ENCODE measurements at places on chromosomes 6 and 20.
A peak's percentile ranks its signal among the peaks of the same experiment; 100 is the strongest.

DNA sequence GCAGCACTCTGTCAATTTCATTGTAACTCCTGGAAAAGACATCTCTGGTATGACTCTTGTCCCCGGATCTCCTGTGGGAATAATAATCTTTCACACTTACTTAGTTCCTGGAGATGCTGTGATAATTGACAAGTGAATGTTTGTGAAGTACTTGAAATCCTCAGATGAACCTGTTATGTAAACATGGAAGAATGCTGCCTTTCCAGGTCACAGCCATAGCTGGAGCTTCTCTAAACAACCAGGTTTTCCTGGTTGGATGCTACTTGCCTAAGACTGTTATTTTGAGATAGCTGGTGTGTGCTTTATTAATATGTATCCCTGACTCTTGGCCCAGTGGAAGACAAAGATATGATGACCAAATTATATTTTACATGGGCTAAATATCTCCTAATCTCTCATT, 228.6 kb downstream of the KCNQ5 start:
- DNase-seq = no peak

DNA sequence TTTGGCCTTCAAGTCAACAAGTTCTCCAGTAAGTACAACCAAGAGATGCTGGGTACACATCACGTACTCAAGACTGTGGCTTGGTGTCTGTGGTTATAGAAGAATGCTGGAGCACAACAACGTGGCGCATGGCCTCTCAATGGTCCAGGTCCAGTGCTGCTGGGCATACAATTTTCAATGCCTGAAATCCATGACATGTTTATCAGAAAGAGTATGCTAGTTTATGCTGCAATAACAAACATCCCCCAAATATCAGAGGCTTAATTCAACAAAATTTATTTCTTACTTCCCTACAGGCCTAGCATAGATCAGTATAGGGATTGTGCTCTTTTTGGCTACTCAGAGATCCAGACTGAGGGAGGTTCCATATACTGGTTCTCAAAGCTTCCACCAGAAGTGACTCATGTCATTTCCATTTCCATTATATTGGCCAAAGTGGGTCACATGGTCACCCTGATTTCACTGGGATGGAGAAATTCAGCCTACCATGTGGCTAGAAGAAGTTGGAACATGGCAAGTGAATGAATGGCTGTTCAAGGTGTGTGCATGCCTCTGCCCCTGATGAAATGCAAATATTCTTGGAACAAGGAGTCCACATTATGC, 33.3 kb upstream of the KIF16B start:
- DNase-seq = no peak

DNA sequence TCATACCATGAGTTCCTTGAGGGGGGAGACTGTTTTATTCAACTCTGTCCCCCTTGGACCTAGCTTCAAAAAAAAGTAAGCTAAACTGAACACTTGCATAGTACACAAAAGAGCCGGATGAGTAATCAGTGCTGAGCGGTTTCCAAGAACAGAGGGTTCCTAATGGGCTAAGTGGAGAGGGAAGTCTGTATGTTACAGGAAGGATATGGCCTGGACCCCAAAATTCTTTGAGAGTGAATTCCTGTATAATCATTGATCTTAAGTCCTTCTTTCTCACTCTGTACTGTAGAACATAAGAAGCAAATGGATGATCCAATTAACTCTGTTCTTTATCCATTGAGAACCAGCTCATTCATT, 324.7 kb upstream of the CNR1 start:
- no peak for DNase-seq

DNA sequence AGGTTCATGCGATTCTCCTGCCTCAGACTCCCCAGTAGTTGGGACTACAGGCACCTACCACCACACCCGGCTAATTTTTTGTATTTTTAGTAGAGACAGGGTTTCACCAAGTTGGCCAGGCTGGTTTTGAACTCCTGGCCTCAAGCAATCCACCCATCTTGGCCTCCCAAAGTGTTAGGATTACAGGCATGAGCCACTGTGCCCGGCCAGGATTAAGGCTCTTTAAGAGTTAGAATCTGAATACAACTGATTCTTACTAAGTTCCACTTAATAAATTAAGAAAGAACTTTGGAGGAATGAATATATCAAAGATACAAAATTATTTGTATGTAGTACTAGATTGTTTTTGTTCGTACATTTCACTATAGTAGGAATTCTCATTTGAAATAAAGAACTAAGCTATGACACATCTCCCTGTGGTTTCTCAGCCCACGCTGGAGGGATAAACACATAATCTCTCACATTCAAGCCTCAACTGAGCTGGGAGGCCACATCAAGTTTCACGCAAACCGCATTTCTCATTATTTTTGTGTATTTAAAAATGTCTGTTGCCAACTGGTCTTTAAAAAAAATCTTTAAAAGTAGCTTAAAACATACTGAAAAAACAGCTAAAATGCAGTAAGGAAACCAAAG, 34.2 kb downstream of the DTNBP1 start:
- peak; percentile 82 for DNase-seq

GRCh38 chr6:31663961-31664789, 622 bp downstream of the GPANK1 start:
- peak; percentile 76 for DNase-seq

GRCh38 chr6:75107913-75108312, 97.9 kb downstream of the COL12A1 start:
- DNase-seq = no peak

GRCh38 chr6:129105035-129105434, 222.1 kb downstream of the LAMA2 start:
- DNase-seq = peak; percentile 26

DNA sequence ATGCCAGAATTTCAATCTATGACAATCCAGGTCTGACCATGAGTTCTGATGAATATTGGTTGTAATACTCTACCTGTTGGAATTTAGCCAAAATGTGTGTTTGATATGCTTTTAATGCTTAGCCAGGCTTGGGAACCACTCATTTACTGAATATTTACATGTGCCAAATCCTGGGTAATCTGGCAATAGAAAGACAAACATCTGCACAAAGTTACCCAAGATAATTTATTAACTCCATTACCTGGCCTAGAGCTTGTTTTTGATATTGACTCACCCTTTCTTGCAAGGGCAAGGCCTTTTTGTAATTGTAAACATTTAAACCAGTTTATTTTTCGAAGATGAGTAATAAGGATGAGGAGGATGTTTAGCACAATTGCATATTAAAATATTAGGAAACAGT, 13.5 kb upstream of the CD2AP start:
- DNase-seq = no peak

DNA sequence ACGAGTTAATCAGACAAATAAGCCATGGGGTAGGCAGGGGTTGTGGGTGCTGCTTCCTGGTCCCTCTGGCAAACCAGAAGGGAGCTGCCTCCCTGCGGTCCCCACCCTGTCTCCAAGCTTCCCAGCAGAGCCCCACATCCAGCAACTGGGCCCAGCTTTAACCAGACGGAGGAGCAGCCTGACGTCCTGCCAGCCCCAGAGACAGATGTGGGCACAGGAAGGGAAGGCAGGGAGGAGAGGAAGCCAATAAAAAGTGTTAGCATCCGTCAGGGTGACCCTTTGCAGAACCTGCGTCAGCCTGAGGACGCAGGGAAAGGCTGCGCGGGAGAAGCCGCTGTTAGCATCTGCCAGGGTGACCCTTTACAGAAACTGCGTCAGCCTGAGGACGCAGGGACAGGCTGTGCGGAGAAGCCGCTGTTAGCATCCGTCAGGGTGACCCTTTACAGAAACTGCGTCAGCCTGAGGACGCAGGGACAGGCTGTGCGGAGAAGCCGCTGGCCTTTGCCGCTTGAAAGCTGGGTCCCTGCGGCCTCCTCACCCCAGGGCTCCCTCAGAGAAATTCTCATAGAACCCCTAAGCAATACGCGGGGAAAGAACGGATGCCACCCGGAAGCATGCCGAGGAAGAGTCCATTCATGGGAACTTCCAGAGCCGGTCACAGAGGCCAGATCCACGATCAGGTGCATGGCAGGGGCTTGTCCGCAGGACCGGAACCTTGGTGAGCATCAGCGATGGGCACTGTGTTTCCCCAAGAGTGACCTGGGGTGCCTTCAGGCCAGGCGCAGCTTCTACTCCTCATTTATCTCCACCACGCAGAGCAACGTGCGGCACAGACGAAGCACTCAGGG, 15.9 kb downstream of the DLL1 start:
- DNase-seq = no peak

DNA sequence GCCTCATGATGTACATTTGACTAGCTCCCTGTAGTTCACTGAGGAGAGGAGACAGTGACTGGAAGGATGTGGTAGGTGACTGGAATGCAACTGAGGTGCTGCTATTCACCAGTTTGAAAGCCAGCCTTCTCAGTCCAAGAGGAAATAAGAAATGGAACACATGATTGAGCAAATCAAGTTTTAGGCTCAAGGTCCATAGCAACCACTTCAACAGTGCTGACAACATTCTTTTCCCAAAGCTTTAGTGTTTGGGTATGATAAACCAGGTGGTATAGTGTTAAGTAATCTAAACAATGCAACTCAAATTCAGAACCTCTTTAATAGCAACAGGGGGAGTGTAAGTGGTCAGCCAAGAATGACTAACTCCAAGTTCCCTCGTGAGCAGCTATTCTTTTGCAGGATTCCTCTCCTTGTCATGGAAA, 9.2 kb downstream of the ZHX3 start:
- DNase-seq = peak; percentile 63

GRCh38 chr20:16714242-16714641, 15.6 kb upstream of the SNRPB2 start:
- no peak for DNase-seq

GRCh38 chr6:149951626-149952025, 9.8 kb downstream of the ULBP2 start:
- no peak for DNase-seq

DNA sequence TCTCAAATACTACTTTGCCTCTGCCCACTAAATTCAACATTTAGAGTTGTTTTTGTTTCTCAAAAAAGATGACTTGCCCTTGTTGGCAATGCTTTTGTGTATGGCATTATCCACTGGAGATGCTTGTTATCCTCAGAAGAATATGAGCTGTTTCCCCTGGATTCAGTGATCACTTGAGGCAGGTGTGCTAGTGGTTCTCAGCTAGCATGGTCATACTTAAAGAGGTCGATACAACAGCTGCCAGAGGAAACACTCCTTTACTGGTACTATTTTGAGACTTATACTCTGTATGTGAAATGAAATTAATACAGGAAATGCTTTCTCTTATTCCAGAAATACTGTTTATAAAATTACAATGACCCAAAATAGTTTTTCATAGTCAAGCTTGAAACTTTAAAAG, 122.5 kb downstream of the HIVEP1 start:
- no peak for DNase-seq

GRCh38 chr6:12158686-12159415, 131.3 kb upstream of the EDN1 start:
- no peak for DNase-seq

DNA sequence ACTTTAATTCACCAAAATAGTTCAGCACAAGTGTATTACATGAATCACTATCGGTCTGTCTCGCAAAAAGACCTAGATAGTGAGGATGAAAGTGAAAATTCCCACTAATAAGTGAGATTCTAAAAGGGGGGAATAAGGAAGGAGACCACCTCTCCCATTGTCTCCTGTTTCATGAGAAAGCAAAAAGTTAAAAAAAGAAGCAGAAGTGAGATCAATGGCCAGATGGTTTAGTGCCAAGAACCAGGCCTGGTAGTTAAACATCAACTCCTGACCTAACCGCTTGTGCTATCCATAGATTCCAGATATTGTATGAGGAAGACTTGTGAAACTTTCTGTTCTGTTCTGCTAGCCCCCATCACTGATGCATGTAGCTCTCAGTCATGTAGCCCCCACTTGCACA, 293.0 kb downstream of the RNGTT start:
- DNase-seq = no peak

DNA sequence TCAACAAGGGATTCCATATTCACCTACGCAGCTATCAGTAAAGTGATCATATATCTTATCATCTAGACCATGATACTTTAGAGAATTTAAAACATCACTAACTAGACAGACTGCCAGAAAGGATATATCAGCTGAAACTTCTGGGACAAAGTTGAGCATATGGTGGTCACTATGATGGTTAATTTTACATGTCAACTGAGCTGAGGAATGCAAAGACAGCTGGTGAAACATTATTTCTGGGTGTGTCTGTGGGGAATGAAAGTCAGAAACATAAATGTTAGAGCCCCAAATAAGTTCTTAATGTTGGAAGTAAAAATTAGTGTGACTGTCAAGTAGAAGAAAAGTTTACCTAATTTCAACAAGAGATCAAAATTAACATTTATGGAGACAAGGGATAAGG, 440.0 kb upstream of the IRAK1BP1 start:
- no peak for DNase-seq

DNA sequence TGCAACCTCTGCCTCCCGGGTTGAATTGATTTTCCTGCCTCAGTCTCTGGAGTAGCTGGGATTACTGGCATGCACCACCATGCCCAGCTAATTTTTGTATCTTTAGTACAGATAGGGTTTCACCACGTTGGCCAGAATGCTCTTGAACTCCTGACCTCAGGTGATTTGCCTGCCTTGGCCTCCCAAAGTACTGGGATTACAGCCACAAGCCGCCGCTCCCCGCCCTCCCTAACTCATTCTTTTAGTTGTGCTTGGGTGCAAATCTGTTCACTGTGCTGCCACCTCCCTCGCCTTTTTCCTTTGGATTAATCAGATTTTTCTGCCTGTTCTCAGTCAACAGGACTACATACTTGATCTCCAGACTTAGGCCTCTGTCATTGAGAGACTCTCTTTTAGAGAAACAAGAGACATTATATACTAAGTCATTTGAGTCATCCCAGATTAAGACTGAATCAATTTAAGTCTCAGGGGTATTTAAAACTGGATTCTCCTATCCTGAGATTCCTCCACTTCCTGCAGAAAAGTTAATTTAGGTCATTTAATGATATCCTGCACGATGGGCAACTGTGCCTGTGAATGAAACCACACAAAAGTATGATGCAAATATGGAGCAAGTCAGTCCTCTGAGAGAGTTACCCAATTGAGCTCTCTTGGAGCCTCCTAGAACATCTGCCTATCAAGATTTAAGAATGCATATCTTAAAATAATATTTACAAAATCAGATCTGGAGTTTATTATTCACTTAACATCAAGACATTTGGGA, 136.1 kb upstream of the THEMIS start:
- peak; percentile 64 for DNase-seq

DNA sequence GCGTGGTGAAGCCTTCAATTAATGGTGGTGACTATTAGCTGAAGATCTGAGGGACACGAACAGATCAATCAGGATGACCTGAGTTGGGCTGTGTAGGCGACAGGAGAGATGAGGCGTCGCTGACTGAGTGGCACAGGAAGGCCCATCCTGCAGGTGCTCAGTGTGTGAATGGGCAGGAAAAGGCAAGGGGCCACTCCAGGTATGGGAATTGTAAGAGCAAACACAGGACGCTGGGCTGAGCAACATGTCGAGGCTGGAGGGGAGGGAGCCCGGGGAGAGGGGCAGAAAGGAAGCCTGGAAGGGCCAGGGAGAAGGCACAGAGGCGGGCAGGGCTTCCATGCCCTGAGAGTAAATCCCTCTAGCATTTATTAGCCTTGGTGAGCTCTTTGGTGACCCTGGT, 151.0 kb downstream of the VEGFA start:
- DNase-seq = no peak

GRCh38 chr6:29426654-29427053, 11.9 kb downstream of the OR12D1 start:
- DNase-seq = no peak

Data from fibroblast of upper back skin (primary cell).